ENCODE measurements at places on chromosomes 7 and 10.

DNA sequence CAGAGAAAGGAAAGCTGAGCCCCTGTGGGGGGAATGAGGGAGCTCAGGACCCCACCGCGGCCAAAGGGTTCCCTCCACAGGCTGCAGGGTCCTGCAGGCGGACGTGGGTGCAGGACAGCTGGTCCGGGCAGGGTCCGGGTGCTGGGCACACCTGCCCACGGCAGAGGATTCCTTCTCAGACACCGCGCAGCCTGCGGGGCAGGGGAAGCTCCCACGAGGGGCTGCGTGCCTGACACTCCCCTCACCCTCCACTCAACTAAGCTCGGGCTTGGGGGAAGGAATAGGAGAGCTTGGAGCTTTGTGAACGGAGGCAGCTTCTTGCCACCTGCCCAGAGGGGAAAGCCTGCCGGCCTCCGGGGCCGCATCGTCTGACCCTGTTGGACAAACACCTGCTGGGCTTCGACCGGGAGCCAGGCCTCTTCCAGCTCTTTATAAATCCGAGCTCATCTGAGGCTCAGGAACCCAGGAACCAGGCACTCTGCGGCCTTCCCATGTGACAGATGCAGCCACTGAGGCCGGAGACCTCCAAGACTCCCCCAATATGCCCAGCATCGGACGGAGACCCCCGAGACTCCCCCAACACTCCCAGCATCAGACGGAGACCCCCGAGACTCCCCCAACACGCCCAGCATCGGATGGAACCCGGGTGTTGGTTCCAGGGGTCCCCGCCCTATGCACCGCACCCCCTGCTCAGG, 97.3 kb downstream of the PDGFA start:
- no peak for DNase-seq

DNA sequence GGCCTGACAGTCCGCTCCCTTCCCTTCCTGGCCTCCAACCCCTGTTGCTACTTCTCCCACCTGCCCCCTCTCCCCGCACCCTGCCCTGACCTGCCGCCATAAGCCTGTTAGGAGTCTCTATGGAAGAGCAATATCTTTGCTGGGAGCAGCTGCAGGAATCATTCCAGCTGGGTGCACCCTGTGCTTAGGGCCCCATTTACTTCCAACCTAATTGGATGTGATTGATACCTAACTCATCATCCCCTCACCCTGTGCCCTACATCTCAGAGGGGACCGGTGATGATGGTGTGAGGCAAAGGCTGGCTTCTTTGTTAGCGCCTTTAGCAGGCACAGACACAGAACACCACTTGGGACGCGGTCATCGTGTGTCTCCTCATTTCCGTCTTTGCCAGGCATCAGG, 80.0 kb upstream of the FAM180A start:
- no peak for DNase-seq

DNA sequence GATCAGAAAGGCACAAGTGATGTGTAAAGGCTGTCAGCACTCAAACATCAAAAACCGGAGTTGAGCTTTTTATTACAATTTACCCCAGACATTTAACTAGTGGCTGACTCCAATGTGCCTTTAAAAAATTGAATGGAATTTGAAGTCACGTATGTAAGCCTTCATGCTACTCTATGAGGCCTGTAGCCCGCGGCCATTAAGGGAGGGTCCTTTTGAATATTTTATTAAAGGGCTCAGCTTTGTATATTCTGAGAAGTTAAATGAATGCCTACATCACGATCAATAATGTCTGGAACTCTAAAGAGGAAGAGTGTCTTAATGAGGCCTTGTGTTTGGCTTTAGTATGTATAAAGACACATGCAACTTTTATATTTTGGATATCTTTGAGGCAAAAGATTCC, 916.6 kb upstream of the CELF2 start:
- DNase-seq: no peak

DNA sequence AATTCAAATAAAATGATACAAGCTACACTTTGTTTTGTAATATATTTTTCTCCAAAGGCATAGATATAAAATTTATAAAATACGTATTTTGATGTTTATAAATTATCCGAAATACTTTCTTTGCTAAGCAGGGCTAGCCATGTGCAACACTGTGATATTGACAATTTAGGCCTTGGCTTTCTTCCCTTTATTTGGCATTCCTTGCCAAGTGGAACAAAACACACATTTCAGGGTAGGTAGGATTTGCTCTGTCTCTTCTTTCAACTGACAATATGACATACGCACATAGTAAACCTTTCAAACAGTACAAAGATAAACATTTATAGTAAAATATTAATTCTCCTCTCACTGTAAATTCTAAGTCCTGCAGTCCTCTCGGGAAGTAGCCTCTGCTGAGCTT, 103.3 kb upstream of the POT1 start:
- DNase-seq: no peak

DNA sequence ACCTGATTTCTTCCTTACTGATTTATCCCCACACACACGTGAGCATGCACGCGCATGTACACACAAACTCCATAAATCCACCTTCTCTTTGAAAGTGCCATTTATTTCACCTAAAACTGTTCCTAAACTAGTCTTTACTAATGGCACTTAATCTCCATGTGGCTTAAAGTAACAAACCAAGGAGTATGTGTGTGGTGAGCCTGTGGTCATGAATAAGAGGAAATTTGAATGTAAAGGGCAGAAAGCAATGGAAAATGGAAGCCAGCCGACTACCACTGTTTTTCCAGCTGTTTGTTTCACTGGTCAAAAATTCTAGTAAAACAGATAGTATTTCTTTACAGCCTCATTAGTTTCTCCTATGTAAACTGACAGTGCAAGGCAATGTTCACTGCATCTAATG, 23.8 kb downstream of the SEMA3C start:
- DNase-seq: no peak

DNA sequence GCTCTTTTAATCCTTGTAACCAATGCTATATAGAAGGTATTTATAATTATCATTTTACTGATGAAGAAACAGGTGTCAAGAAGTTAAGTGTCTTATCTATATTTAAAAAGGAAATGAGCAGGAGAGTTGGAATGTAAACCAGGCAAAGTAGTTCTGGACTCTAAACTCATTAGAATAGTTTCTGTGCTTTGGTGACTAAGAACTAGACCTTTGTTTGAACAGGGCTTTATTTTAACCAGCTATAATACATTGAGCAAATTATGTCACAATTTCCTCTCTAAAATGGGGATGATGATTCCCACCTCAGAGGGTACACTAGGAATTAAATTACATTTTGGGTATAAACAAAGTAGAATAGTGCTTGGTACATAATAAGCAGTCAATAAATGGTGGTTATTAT, 236.0 kb downstream of the MAGI2 start:
- DNase-seq: no peak

DNA sequence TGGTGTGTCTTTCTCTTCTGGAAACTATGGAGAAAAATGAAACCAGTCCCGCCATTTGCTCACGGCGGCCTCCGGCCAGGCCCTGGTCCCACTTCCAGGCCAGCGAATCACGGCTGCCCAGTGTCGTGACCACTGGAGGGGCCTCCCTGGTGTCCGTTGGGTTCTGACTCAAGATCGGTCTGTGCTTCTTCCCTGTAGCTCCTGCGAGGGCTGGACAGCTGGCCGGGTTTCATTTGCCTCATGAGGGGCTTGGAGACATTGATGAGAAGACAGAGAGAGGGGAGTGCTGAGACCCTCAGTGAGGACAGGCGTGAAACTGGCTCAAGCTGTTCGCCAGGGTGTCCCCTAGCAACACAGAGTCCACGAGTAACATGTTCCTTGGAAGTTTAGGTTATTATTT, 108.6 kb downstream of the ADARB2 start:
- DNase-seq: no peak

GRCh38 chr10:44862924-44863323, 48.2 kb upstream of the TMEM72 start:
- no peak for DNase-seq

DNA sequence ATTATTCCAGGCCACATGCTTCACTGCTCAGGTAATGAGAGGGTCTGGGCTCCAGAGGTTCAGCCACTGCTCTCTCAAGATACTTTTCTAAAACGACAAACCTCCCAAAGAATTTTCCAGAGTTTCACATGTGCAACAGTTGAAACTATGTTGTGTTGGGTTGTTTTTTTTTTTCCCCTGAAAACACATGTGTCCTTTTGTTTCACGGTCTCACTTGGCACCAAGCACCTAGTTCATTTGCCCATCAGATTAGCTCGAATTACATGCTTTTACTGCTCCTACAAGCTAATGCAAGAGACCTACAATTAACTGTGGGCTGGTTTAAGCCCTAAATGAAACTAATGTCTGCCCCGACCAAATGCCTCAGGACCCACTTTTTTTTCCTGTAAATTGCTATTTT, 313.3 kb downstream of the FGFR2 start:
- no peak for DNase-seq

DNA sequence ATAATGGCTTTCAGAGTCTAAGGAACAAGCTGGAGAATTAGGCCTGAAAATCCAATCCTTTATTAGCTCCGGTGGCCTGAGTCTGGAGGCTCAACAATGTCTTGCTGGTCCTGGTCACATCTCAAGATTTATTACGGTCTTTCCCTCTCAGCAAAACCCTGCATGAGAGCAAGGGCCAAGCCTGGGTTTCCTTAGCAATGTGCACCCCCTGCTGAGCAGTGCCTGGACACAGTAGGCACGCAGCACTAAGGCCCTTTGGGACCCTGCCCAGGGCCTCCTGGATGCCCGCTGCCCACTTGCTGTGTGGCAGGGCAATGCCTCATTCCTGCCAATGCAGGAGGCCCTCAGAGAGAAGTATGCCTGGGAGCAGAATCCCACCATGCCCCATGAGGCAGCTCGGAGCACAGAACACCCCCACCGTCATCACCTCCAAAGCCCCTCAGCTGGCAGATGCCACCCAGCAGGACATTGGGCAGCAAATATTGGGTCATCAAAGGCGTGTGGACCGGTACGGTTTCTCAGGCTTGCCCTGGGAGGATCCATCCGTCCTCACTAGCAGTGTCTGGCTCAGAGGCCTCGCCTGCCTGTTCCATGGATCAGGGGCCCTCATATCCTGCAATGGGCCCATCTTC, 156.4 kb downstream of the OAT start:
- no peak for DNase-seq

DNA sequence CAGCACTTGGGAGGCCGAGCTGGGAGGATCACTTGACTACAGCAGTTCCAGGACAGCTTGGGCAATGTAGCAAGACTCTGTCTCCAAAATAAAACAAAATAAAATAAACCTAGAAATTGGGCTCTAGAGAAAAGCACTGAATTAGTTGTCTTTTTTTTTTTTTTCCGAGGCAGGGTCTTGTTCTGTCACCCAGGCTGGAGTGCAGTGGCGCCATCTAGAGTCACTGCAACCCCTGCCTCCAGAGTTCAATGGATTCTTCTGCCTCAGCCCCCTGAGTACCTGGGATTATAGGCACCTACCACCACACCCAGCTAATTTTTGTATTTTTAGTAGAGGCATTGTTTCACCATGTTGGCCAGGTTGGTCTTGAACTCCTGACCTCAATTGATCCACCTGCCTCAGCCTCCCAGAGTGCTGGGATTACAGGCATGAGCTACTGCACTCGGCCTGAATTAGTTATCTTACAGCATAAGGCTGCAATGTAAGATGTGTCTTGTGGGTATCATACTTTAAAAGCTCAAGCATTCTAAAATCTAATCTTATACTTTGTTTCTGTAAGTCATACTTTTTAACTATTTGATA, 12.8 kb downstream of the MEIG1 start:
- no peak for DNase-seq

- no peak for DNase-seq
Measured at GRCh38 chr7:151174246-151175046, 7.0 kb upstream of the GBX1 start.

GRCh38 chr7:141409801-141410329, 141.3 kb upstream of the AGK start:
- DNase-seq: no peak

DNA sequence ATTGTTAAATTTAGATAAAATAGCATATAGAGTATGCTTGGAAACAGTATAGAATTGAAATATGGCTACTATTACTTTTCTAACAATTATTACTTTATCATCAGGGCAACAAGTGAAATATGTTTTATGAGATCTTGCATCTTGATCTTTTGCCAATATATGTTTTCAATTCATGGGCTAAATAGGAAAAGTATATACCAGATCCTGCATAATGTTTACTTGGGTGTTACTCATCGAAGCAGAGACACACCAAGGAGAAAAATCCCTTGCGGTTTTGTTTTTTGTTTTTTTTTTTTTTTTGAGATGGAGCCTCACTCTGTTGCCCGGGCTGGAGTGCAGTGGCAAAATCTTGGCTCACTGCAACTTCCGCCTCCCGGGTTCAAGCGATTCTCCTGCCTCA, 541.4 kb downstream of the SUGCT start:
- DNase-seq: no peak

DNA sequence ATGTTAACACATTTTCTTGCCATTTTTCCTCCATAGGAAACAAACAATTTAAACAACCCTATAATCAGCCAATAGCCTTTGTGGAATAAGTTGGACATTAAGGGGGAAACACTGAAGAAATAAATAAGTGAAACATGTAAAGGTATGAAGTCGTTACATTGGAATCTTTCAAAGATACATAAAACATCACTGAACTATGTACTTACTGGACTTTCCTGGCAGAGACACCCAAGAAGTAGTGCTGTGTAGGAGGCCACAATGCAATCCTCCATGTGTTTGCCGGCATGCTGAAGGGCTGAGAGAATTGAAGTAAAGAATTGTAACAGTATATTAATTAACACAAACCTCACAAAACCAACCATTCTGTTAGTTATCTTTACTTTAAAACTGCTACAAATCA, 76.5 kb upstream of the GRID1 start:
- no peak for DNase-seq

- DNase-seq: no peak
Measured at GRCh38 chr10:74174521-74174920, 23.5 kb downstream of the ADK start.

- no peak for DNase-seq
Measured at GRCh38 chr7:115223959-115224358, 302.1 kb downstream of the MDFIC start.

GRCh38 chr10:115921795-115922194, 351.2 kb downstream of the GFRA1 start:
- no peak for DNase-seq

DNA sequence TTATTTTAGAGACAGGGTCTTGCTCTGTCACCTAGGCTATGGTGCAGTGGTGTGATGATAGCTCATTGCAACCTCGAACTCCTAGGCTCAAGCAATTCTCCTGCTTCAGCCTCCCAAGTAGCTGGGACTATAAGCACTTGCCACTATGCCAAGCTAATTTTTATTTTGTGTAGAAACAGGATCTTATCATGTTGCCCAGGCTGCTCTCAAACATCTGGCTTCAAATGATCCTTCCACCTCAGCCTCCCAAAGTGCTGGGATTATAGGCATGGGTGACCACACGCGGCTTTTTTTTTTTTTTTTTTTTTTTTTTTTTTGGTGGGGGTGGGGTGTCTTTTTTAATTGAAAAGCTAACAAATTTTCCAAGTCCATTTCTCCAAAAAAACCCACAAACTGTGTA, 18.4 kb downstream of the HPS6 start:
- no peak for DNase-seq

GRCh38 chr7:36283711-36284130, 105.9 kb upstream of the ANLN start:
- DNase-seq: no peak

GRCh38 chr10:61779950-61780659, 117.4 kb downstream of the CABCOCO1 start:
- no peak for DNase-seq

All from NCI-H524 treated with DMSO at 0.1 percent for 48 hours (cell line).